ENCODE measurements at places on chromosomes 7 and 10. TPM values are rescaled to one million over a fixed set of nuclear protein-coding genes. Genes with fewer than 3 reads are reported as not detected.

- H3K4me3 ChIP-seq: no peak overlapping the region
- H3K27me3 ChIP-seq: no peaks in the 10 kb centered on the region
- DNase-seq: no peak
Observed at GRCh38 chr10:68576118-68576517, 16.0 kb downstream of the TET1 start.

- no peaks in the 10 kb centered on the region for H3K27me3 ChIP-seq
- 0 out of 2 replicates have a peak overlapping the region, but pooled peaks have one; percentile 1 for H3K27ac ChIP-seq
- DNase-seq: peak; percentile 51
- peaks cover 31% of the 10 kb centered on the region for H3K36me3 ChIP-seq
Observed at GRCh38 chr10:78044699-78045098, 11.0 kb downstream of the RPS24 start.

GRCh38 chr7:46288010-46288409, 366.9 kb upstream of the IGFBP3 start:
- H3K4me1 ChIP-seq: peaks cover 40% of the 10 kb centered on the region
- no peak for DNase-seq
- no peaks in the 10 kb centered on the region for H3K36me3 ChIP-seq
- H3K27me3 ChIP-seq: no peaks in the 10 kb centered on the region
- H3K27ac ChIP-seq: no peak overlapping the region
- H3K4me3 ChIP-seq: no peak overlapping the region

DNA sequence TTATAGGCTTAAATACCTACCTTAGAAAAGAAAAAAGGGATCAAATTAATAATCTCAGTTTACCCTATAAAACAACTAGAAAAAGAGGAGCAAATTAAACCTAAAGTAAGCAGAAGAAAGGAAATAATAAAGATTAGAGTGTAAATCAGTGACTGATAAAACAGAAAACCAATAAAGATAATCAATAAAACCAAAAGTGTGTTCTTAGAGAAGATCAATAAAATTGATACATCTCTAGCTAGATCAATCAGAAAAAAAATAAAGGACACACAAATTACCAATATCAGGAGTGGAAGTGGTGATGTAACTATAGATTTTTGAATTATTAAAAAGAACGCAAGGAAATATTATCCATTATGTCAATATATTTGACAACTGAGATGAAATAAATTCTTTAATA, 69.2 kb upstream of the NAMPT start:
- peaks cover 18% of the 10 kb centered on the region for H3K27me3 ChIP-seq
- no peaks in the 10 kb centered on the region for H3K36me3 ChIP-seq
- H3K27ac ChIP-seq: no peak overlapping the region
- DNase-seq: no peak
- peaks cover 8% of the 10 kb centered on the region for H3K4me1 ChIP-seq

- no peak overlapping the region for H3K27ac ChIP-seq
- H3K4me3 ChIP-seq: no peak overlapping the region
- H3K4me1 ChIP-seq: no peaks in the 10 kb centered on the region
- no peaks in the 10 kb centered on the region for H3K27me3 ChIP-seq
- no peaks in the 10 kb centered on the region for H3K36me3 ChIP-seq
Observed at GRCh38 chr10:104735036-104735756, 94.1 kb downstream of the SORCS3 start.

- H3K27me3 ChIP-seq: no peaks in the 10 kb centered on the region
- H3K27ac ChIP-seq: no peak overlapping the region
- no peaks in the 10 kb centered on the region for H3K36me3 ChIP-seq
- DNase-seq: no peak
Observed at GRCh38 chr10:6328699-6329423, 126.1 kb downstream of the PFKFB3 start.

DNA sequence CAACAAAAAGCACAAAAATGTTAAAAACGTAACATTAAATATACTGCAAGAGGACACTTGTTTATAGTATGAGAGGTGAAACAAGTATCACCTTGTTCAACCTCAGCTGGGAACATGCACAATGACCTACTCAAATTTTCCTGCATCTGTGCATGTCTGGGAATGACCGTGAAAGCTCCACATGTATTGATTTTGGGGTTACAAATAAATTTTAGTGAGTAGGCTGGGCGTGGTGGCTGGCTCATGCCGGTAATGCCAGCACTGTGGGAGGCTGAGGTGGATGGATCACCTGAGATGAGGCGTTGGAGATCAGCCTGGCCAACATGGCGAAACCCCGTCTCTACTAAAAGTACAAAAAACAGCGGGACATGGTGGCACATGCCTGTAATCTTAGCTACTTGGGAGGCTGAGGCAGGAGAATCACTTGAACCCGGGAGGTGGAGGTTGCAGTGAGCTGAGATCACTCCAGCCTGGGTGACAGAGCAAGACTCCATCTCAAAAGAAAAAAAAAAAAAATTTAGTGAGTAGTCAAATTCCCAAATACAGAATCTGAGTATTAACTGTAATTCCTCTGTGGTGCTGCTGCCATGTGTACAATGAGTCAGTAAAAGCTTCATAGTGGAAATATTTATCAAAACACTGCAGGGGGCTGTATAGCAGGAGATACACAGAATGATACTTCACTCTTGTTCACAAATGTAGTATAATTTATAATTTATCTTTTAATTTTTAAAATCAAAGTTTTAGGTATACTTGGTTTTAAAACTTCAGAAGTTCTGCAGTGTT, 41.1 kb downstream of the SUGCT start:
- H3K4me3 ChIP-seq: no peak overlapping the region
- H3K27ac ChIP-seq: no peak overlapping the region
- H3K4me1 ChIP-seq: no peaks in the 10 kb centered on the region
- no peaks in the 10 kb centered on the region for H3K27me3 ChIP-seq
- H3K36me3 ChIP-seq: no peaks in the 10 kb centered on the region

DNA sequence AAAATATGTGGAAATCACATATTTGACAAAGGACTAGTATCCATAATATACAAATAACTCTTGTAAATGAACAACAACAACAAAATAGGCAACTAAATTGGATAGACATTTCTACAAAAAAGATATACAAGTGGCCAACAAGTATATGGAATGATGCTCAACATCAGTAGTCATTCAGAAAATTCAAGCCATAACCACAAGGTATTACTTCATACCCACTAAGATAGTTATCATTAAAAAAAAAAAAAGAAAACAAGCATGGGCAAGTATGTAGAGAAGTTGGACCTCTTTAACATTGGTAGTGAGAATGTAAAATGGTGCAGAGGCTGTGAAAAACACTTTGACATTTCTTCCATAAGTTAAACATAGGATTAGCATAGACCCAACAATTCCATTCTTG, 80.8 kb downstream of the CYP26A1 start:
- H3K27me3 ChIP-seq: no peaks in the 10 kb centered on the region
- H3K27ac ChIP-seq: no peak overlapping the region

- H3K27me3 ChIP-seq: no peaks in the 10 kb centered on the region
- no peaks in the 10 kb centered on the region for H3K4me1 ChIP-seq
- H3K36me3 ChIP-seq: no peaks in the 10 kb centered on the region
- DNase-seq: no peak
- no peak overlapping the region for H3K27ac ChIP-seq
Observed at GRCh38 chr10:9357471-9357870, 1303.0 kb downstream of the GATA3 start.

- no peak for DNase-seq
- H3K36me3 ChIP-seq: no peaks in the 10 kb centered on the region
- H3K27me3 ChIP-seq: no peaks in the 10 kb centered on the region
- peaks cover 20% of the 10 kb centered on the region for H3K4me1 ChIP-seq
- H3K27ac ChIP-seq: no peak overlapping the region
- H3K4me3 ChIP-seq: no peak overlapping the region
Observed at GRCh38 chr10:132533571-132534260, 3.9 kb upstream of the INPP5A start.

GRCh38 chr7:119711104-119711503, 561.9 kb upstream of the KCND2 start:
- H3K4me3 ChIP-seq: no peak overlapping the region
- DNase-seq: no peak
- no peaks in the 10 kb centered on the region for H3K4me1 ChIP-seq
- no peaks in the 10 kb centered on the region for H3K27me3 ChIP-seq

- H3K27me3 ChIP-seq: 0 out of 2 replicates have a peak, but pooled peaks cover 10% of the 10 kb centered on the region
- no peak overlapping the region for H3K27ac ChIP-seq
- no peak overlapping the region for H3K4me3 ChIP-seq
- H3K4me1 ChIP-seq: no peaks in the 10 kb centered on the region
- DNase-seq: no peak
Observed at GRCh38 chr10:14120812-14121211, 209.9 kb downstream of the FRMD4A start.

- H3K27me3 ChIP-seq: no peaks in the 10 kb centered on the region
- no peaks in the 10 kb centered on the region for H3K36me3 ChIP-seq
- no peaks in the 10 kb centered on the region for H3K4me1 ChIP-seq
- H3K27ac ChIP-seq: no peak overlapping the region
- DNase-seq: no peak
Observed at GRCh38 chr10:116331815-116332214, 7.6 kb downstream of the CCDC172 start.

GRCh38 chr10:120926611-120927010, 75.4 kb downstream of the WDR11 start:
- H3K4me3 ChIP-seq: no peak overlapping the region
- no peak overlapping the region for H3K27ac ChIP-seq
- no peaks in the 10 kb centered on the region for H3K27me3 ChIP-seq
- no peaks in the 10 kb centered on the region for H3K4me1 ChIP-seq
- no peak for DNase-seq

- H3K27ac ChIP-seq: peak overlapping the region; percentile 85
- no peaks in the 10 kb centered on the region for H3K27me3 ChIP-seq
- H3K4me1 ChIP-seq: peaks cover 29% of the 10 kb centered on the region
- no peaks in the 10 kb centered on the region for H3K36me3 ChIP-seq
Observed at GRCh38 chr10:60964257-60965235, 20.6 kb upstream of the RHOBTB1 start.

DNA sequence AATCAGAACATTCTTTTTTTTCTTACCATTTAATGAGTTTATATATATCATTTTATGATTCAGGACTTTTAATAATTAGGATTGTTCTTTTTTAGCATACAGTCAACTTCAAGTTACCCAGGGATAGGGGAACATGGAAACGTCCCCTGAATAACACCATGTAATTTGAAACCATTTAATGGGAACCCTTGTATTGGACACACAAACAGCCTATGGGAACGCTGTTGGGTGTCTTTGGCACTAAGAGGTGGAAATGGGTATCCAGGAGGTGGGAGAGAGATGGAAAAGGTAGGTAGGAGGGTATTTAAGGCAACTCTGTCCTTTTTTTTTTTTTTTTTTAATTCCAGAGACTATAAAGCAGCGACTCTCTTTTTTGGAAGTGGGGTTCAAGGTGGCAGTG, 2.6 kb downstream of the LUC7L2 start:
- peaks cover 17% of the 10 kb centered on the region for H3K36me3 ChIP-seq
- H3K27ac ChIP-seq: no peak overlapping the region
- H3K4me1 ChIP-seq: peaks cover 38% of the 10 kb centered on the region

DNA sequence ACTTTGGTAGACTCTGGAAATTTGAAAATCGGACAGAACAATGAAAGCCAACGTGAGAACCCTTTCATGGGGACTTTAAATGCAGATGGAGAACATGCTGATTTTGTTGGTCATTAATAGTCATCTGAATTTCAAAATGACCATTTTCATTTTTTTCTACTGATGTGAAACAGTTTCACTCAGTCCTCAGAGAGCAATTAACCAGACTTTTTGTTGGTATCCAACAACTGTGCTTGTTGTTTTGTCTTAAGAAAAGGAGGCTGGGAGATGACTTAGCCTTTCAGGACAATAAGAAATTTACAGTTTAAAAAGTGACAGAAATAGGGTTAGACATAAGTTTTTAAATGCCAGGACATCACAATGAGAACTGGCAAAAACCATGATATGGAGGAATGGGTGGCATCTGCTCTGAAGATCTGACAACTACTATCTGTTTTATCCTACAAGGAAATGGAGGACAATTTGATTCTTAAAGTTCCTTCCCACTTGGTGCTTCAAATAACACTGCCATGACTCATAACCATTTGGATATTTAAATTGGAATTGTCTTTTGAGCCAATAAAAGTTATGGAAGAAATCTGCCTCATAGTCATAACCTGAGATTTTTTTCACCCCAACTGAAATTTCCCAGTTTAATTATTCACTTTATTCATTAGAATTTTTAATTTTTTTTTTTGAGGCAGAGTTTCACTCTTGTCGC, 87.2 kb upstream of the HPS1 start:
- H3K4me3 ChIP-seq: no peak overlapping the region
- H3K27me3 ChIP-seq: no peaks in the 10 kb centered on the region
- H3K27ac ChIP-seq: no peak overlapping the region
- no peaks in the 10 kb centered on the region for H3K36me3 ChIP-seq
- peak; percentile 60 for DNase-seq
- H3K4me1 ChIP-seq: peaks cover 26% of the 10 kb centered on the region

DNA sequence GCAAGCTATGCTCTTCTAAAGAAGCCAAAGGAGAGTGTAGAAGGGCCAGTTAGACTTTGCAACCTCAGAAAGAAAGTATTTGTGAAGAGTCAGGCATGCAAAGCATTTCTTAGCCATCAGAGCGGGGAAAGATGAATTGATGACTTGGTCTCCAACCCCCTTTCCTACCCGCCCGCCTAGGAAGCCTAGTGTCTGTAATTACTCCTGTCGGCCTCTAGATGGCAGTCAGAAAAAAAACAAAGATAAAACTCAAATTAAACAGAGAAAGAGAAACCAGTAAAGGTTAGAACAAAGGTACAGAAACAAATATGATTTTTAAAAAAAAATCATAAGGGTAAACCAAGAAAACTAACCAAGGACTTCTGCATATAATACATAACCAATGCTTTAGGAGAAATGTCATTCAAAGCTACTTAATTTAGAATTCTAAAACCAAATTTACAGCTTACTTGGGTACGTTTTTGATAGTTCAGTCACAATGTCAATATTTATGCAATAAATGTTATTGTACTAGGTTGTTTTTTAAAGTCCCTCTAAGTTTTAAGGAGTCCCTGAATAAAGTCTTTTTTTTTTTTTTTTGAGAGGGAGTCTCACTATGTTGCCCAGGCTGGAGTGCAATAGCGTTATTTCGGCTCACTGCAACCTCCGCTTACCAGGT, 97.6 kb downstream of the LYZL1 start:
- H3K27me3 ChIP-seq: peaks cover 22% of the 10 kb centered on the region
- H3K4me3 ChIP-seq: no peak overlapping the region
- H3K4me1 ChIP-seq: no peaks in the 10 kb centered on the region
- no peaks in the 10 kb centered on the region for H3K36me3 ChIP-seq
- H3K27ac ChIP-seq: no peak overlapping the region

The PVRIG gene
- not detected for total RNA-seq

The NEUROD6 gene
- total RNA-seq: not detected

The ZNF239 gene
- 6.3 TPM for total RNA-seq

The PRF1 gene
- total RNA-seq: not detected

The LRRC17 gene
- total RNA-seq: not detected

The ADK gene
- total RNA-seq: 29.3 TPM

The ALOX5 gene
- total RNA-seq: not detected

The H2BK1 gene
- total RNA-seq: not detected

The PSD gene
- 1.0 TPM for total RNA-seq

The SEMA3D gene
- 10.1 TPM for total RNA-seq

The HOXA6 gene
- 3.2 TPM for total RNA-seq
